ENCODE measurements at places on chromosomes 5 and 9.
A peak's percentile ranks its signal among the peaks of the same experiment; 100 is the strongest.

GRCh38 chr9:21873540-21874221 lies 71.2 kb downstream of the MTAP start:
- DNase-seq = no peak

GRCh38 chr9:110048976-110049698 lies 158.8 kb downstream of the C9orf152 start:
- DNase-seq = no peak

GRCh38 chr5:161804263-161804662 lies 43.7 kb upstream of the GABRA1 start:
- no peak for DNase-seq

DNA sequence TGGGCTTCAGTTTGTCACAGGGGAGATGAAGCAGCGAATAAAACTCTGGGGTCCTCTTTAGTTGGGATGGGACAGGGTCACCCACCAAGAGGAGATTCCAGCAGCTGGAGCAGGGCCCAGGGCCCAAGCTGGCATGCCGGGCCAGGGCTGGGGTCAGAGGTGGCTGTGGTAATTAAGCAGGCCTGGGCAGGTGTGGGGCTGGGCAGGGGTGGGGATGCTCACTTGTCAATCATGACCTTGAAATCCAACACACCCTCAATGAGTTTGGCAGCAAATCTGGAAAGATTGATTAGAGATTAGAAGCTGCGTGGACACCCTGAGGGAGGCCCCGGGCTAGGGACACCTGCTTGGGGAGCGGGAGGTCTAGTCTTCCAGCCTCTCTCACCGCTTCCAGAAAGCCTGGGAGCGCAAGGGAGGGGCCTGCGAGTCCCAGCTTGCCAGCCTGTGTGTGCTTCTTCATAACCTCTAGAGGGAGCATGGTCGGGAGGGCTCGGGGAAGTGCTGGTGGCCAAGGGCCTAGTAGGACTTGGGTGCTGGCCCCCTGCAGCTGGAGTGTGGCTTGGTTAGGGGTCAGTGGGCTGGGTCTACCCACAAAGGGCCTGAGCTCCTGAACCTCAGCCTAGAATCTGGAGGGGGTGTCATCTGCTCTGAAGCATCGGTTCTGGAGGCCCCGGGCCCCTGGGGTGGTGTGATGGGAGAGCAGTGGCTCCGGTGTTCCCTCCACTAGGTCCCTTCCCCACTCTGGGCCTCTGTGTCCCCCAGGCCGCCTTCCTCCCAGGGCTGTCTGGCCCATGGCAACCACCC lies 7.6 kb downstream of the CRAT start:
- DNase-seq = peak; percentile 9

DNA sequence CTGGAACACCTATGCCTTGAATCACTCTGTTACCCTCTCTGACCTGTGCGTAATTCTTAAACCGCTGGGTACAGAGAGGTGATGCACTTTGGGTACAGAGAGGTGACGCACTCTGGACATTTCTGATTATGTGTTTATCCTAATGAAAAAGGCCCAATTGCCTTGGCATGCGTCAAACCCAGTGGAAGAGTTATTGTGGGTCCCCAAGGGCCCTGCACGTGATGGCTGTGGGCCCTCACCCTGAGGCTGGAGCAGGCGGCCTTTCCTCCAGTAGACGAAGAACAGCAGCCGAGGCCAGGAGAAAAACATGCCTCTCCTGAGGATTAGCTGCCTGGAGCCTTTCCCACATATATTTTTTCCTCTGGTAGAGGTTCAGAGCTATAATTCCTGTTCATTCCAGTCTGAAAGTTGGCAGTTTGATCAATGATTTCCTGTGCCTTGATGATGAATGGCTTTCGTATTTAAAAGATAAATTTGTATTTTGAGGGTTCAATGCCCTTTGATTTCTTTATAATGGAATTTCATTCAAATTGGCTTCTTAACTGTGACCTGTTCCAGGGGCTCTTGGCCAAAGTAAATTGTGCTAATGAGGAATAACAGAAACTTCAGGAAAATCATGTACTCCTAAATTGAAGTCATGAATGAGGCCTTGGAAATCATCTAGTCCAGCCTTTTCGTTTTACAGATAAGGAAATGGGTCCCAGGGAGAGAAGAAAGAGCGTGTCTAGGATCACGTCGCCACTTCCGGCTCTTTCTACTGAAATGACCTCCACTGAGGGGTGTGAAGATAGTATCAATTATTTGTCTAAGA lies 22.8 kb downstream of the ACER2 start:
- no peak for DNase-seq

DNA sequence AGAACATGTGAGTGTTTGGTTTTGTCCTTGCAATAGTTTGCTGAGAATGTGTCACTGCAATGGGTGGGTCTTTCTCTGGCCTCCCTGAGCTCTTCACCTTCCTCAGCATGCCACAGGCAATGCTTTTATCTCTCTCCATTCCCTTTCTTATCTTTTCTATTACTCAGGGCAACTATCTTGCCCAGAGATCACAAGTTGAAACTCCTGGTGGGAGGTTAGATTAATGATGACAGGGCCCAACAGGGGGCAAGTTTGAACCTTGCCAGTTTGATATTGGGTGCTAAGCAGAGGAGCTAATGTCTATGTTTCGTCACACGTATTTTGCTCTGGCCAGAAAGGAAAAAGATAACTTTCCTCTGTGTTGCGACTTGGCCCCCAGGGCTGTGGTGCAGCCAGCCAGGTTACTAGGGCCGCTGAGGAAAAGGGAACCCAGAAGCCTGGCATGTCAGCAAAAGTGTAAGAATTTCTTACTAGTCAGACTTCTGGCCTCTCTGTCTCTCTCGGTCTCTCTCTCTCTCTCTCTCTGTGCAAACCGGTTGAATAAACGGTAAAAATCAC lies 299.3 kb upstream of the POU5F2 start:
- DNase-seq = no peak

DNA sequence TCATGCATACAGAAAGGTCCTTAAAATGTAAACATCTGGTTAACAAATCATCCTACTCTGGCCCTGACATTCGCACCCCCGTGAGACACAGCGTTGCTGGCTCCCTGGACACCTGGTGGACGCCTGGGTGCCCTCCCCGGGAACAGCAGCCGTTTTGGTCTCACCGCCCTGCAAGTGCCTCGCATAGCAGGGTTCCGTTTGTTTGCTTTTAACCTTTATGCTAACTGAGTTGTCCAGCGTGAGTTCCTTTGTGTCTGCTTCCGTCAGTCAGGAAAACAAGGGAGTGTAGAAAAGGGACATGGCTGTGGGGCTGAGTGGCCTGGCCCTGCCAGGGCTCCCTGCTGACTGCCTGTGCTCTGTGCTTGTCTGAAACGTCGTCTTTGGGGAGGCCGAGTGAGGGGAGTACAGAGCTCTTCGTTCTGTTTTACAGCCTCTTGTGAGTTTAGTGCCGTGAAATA lies 91.8 kb upstream of the CACNA1B start:
- DNase-seq = no peak

DNA sequence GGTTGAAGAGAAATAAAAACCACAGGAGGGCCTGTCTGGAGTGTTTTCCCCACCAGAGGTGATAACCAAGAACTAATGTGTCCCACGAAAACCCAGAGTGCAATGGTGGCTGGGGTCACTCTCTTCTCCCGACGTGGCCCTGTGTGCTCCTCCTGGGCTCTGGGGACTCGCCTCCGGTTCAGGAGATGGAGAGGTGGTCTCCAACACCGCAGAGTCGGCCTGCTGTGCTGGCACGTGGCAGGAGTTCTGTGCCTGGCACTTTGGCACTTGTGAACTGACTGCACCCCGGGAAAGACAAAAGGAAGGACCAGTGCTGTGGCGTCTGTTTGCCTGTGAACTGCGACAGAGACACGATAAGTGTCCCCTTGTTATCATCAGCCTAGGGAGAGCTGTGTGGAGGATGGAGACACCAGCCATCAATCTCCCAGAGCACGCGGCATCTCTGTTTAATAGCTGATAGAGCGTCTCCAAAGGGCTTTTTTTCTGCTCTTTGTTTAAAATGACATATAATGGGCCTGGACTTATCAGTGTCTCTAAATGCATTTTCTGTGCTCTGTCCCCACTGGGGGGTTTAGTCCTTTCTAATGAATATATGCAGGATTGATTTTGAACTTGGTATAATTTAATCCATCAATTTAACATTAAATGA lies 98.3 kb downstream of the MRPL36 start:
- DNase-seq = no peak

DNA sequence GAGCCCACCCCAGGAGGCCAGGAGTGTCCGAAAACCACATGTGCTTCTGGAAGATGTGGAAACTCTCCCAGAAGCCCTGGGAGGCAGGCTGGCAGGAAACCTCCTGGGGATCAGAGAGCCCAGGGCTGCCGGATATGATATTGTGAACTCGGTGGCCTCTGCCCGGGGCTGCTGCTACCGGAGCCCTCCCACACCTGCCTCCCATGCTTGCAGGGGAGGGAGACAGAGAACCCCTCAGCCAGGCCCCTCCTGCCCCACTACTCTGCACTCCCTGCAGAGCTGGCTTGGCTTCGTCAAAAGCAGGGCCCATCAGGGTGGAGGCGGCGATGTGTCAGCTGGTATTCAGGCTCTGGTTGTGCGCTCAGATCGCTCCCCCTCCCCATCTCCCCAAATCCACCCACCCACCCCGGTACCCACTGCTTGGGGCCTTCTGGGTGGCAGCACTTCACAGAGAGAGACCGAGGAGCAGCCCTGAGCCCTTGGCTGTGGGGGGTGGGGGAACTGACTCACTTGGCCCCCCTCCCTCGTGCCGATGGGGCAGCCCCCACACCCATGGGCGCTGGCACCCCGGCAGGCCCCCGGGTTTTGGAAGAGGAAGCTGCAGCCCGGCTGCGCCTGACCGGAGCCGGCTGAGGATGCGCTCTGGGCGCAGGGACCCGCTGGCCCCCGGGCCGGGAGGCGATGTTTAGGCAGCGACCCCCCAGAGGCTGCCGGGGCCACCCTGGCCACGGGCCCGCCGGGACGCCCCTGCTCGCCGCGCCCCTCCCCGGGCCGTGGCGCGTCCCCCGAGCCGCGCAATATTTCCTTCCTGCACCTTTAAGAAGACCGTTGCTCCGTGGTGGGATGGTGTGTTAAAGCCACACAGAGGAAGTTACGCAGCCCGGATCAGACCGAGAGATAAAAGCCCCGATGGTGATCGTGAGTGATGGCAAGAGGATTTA lies 786 bp upstream of the NTNG2 start:
- DNase-seq = peak; percentile 75

DNA sequence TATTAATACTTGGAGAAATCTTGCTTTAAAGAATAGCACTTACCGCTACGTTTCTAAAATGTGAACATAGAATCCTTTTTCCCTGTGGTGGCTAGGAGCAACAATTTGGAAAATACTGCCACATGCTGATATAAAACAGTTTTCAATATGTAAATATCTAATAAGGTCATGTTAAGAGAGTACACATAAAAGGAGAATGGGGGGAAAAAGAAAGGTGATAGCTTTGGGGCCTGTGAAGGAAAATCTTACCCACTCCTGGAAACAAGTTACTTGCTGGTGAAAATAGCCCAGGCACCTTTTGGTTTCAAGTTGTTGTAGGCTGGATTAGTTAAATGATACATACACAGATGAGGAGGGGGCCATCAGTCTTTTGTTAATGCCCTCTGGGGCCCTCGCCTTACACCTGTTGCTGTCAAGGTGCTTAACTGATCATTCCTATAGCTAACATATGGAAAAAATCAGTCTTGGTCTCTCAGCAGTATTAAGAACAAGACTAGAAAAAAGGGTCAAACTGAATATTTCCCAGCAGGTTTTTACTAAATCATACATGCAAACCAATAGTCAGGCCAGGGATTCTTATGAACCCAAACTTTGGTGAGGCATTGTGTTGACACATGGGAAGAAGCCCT lies 24.1 kb downstream of the FYB1 start:
- no peak for DNase-seq

DNA sequence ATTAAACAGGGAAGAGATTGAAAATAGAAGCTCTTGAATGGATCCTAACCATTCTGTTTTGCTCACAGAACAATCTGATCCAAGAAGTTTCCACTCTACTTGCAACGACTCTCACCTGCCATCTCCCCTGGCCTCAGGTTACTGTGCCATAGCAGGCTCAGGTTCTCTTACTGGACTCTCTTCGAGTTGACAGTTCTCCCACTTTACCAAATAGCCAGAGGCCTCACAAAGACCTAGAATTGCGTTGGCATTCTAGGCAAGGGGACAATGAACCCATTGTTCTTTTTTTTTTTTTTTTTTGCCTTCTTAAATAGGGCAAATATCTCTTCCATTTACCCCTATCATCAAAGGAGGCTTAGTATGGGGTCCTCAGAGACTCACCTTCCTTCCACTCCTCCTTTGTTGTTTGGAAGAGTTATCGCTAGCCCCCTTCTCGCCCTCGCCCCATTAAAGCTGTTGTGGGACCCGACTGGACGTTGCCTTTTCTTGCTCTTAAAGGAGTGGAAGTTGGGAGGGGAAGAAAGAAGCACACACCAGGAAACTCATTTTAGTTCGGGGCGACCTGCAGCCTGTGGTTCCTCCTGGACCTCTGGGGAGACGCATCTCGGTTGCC lies 688 bp upstream of the PLPPR1 start:
- no peak for DNase-seq

- no peak for DNase-seq
Measured at GRCh38 chr5:122180863-122181548, 51.7 kb downstream of the ZNF474 start.

Data from CD4-positive, alpha-beta T cell treated with Interleukin-17A for 1 hour (primary cell).